ENCODE measurements at places on chromosomes 11 and 22.
A peak's percentile ranks its signal among the peaks of the same experiment; 100 is the strongest.

DNA sequence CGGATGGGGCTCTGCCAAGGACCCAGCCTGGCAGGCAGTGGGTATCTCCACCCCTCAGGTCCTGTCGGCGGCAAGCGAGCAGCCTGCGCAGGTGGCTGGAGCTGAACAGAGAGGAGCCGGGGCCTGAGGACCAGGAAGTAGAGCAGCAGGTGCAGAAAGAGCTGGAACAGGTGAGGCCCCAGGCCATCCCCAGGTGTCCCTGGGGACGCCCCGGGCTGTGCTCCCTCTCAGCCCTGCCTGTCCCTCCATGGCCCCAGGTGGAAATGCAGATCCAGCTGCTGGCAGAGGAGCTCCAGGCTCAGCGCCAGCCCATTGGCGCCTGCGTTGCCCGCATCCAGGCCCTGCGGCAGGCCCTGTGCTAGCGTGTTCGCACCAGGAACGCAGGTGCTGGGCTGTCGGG, 44.0 kb downstream of the PISD start:
- no peak for DNase-seq

- DNase-seq: no peak
Observed at GRCh38 chr11:92759571-92760214, 209.8 kb upstream of the MTNR1B start.

GRCh38 chr11:75445315-75445953, 12.4 kb upstream of the KLHL35 start:
- peak; percentile 68 for DNase-seq

- no peak for DNase-seq
Observed at GRCh38 chr11:123212406-123212805, 17.4 kb upstream of the CLMP start.

- DNase-seq: peak; percentile 7
Observed at GRCh38 chr11:10076458-10077141, 217.4 kb downstream of the SBF2 start.

All from stimulated activated CD8-positive, alpha-beta memory T cell treated with anti-CD3 and anti-CD28 coated beads, Interleukin-2, amount 100 ng/mL, for 48 hours (primary cell).